ENCODE measurements at places on chromosomes 11 and 22. TPM values are rescaled to one million over a fixed set of nuclear protein-coding genes. Genes with fewer than 3 reads are reported as not detected.

The APOL5 gene
- not detected for polyA plus RNA-seq

The MS4A3 gene
- not detected for polyA plus RNA-seq

The MAP6 gene
- 171 TPM for polyA plus RNA-seq

The GPR83 gene
- 3.4 TPM for polyA plus RNA-seq

The EMID1 gene
- 30.2 TPM for polyA plus RNA-seq

The TTC28 gene
- 8.2 TPM for polyA plus RNA-seq

The HIPK3 gene
- polyA plus RNA-seq: 5.3 TPM

The MPZL2 gene
- 4.9 TPM for polyA plus RNA-seq

The SLC25A1 gene
- polyA plus RNA-seq: 64.3 TPM

The OR2AG2 gene
- polyA plus RNA-seq: not detected

The HSPA8 gene
- 1,570 TPM for polyA plus RNA-seq

The KCNC1 gene
- polyA plus RNA-seq: 18.9 TPM

The PTS gene
- 26.1 TPM for polyA plus RNA-seq

The CAPRIN1 gene
- 135 TPM for polyA plus RNA-seq

The EXPH5 gene
- polyA plus RNA-seq: 0.49 TPM

The NPAT gene
- polyA plus RNA-seq: 5.9 TPM

The PIH1D2 gene
- 2.5 TPM for polyA plus RNA-seq

The APOL4 gene
- 6.1 TPM for polyA plus RNA-seq

The GNG3 gene
- polyA plus RNA-seq: 523 TPM

The UQCR10 gene
- polyA plus RNA-seq: 195 TPM

The APOL6 gene
- polyA plus RNA-seq: 1.4 TPM

The C22orf15 gene
- not detected for polyA plus RNA-seq

The CLMP gene
- polyA plus RNA-seq: 17.6 TPM

The C11orf97 gene
- polyA plus RNA-seq: not detected

The XRRA1 gene
- polyA plus RNA-seq: 12.7 TPM

The BTG4 gene
- not detected for polyA plus RNA-seq

The P4HA3 gene
- polyA plus RNA-seq: 2.1 TPM

The SLC22A6 gene
- polyA plus RNA-seq: 2.0 TPM

The MICALL1 gene
- 16.2 TPM for polyA plus RNA-seq

The C11orf86 gene
- not detected for polyA plus RNA-seq

The KRTAP5-10 gene
- not detected for polyA plus RNA-seq

The TTC36 gene
- polyA plus RNA-seq: 0.46 TPM

The CNTF gene
- polyA plus RNA-seq: 1.1 TPM

The GGTLC3 gene
- polyA plus RNA-seq: not detected

The TIGD3 gene
- 7.1 TPM for polyA plus RNA-seq

The SLC39A13 gene
- polyA plus RNA-seq: 23.0 TPM

The ACRV1 gene
- polyA plus RNA-seq: 1.4 TPM

The LRRC4C gene
- polyA plus RNA-seq: 3.5 TPM

The TMEM126B gene
- polyA plus RNA-seq: 21.0 TPM

The GTF2H1 gene
- polyA plus RNA-seq: 6.5 TPM

The FBLN1 gene
- 135 TPM for polyA plus RNA-seq

The DGAT2 gene
- polyA plus RNA-seq: 21.5 TPM

The OR52I2 gene
- not detected for polyA plus RNA-seq

All from brain (organoid and tissue), 16 donors.